Fibroblast of skin of right biceps (primary cell): ENCODE measurements at places on chromosomes 1 and 21.

DNA sequence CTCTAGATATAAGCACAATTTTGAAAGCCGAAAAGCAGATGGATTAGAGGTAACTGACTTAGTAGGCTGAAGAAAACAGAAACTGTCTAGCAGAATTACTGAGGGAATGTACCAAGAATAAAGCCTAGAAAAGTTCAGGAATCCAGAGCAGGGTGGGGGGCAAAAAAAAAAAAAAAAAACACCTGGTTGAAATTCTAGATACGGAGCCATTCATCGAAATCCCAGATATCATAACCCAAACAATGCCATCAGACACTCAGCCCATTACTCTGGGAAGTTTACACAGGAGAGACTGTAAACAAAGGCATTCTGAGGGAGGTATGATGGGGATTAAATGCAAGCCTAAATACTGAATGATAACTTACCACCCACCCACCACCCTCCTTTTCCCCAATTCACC, 45.6 kb downstream of the ENAH start:
- no peak for DNase-seq

DNA sequence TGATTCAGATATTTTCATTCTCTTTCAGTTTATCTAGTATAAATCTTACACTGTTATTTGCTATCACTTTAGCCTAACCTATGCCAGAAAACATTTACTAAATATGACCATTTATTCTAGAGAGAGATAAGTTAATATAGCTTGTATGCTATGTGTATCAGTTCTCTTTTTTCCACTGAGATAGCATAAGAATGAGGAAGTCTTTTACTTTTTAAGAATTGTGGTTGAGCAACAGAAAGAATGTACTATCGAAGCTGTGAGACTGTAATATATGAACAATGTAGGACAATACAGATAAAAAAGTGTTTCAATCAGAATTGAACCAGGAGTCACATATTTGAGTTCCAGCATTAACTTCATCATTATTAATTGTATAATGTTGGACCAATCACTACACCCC, 479.9 kb upstream of the PLXNA2 start:
- no peak for DNase-seq

- no peak for DNase-seq
These were observed 22.7 kb downstream of the COL6A2 start for GRCh38 chr21:46120301-46121285.

DNA sequence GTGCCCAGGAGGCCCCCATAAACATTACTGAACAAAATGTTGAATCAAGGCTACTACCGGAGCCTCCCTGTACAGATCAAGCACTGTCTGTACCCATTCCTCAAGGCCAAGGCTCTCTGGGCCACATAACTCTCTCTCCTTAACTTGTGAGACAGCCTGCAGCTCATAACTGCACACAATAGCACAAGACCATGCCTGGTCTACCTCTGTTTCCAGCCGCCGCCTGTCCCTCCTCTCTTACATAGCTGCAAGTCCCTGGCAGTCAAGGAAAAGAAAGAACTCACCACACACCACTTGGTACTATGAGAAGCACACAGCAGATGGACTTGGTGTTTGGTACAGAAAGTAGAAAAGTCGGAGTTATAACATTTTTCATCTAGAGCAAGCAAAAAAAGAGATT, 91.1 kb downstream of the SSBP3 start:
- DNase-seq, result no peak

DNA sequence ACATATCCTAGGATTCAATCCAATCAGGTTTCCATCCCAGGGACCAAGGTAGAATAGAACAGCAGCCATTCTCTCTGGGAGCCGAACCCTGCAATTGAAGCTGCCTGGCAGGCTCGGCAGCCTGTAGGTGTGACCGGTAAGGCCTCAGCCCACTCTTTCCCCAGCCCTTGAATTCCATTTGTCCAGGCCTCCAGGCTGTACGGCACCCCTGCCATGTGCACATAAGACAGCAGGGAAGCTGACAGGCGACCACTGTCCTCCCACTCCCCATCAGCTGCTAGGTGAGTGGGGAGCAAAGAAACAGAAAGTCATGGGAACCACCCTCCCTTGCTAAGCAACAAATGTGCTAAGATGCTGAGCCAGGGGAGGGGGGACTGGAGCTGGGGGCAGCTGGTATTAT, 23.0 kb downstream of the OPTC start:
- DNase-seq, result no peak

DNA sequence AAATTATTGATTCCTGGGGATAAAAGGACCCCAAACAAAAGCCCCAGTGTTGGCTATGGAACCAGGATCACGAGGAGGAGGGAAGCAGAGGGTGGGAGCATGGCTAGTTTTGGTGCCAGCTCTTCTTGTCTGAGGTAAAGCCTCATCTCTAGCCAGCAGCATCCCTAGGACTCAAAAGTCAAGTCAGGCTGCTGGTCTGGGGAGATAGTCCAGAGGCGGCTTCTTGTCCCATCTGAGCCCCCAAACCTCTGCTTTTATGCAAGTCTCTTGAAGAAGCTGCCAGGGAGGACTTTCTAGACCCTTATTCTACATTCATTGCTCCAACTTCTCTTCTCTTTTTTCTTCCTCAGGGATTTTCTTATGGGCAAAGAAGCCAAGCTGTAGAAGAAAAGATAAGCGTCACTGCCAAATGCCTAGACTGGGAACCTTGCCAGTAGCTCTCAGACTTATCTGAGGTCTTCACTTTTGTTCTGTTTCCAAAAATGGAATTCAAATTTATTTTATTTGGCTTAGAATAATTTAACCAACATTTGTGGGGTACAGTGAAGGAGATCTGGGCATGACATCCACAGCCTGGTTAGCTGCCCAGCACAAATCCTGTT, 6.9 kb upstream of the ANKRD35 start:
- peak; percentile 50 for DNase-seq

DNA sequence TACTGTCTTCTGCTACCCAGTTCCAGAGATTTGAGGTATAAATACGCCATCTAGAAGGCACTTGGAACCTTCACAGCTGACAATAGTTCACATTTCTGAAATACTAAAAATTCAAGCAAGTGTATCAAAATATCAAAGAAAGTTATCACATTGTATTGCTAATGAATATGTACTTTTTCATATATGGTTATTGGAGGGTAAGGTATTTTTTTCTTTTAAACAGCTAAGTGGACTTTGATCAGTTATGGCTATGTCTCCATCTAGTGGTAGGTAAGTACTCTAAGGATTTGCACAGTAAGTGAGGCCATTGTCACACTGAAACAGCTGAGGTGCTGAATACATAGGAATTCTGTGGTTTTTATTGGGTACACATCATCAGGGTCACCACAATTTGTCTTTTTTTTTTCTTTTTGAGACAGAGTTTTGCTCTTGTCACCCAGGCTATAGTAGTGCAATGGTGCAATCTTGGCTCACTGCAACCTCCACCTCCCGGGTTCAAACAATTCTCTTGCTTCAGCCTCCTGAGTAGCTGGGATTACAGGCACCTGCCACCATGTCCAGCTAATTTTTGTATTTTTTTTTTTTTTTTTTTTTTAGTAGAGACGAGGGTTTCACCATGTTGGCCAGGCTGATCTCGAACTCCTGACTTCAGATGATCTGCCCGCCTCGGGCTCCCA, 49.1 kb upstream of the CR2 start:
- peak; percentile 67 for DNase-seq

GRCh38 chr1:24403806-24404205, 9.8 kb downstream of the STPG1 start:
- DNase-seq, result no peak

DNA sequence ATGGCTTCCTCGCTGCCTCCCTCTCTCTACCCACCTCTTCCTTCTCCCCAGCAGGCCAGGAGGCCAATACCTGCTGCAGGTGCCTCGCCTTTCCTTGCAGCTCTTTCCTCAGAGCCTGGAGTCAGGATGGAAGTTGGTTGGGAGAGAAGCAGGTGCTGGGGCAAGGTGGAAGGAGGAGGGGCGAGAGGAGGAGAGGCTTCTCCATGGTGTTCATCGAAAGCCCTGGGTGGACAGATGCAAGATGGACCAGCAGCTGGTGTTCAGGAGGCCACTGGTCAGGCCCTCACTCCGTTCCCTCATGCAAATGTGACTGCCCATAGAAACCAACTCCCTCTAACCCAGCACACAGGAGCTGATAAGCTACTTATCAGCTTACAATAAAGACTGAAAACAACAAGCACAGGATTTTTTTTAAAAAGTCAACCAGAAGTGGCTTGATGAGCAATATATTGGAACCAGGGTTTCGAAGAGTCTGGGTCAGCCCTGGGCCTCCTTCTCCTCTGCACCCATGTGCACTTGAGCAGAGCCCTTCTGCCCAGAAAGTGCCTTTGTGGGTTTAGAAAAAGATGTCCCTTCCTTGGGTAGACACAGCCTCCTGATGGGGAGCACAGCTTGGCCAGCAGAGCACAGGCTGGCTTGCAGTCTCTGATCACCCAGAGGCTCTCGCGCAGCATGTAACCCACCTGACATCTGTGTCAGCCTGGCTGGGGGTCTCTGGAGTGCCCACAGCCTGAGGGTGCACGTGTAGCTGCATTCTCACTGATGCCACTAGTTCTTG, 16.6 kb upstream of the GSTM4 start:
- no peak for DNase-seq

- peak; percentile 74 for DNase-seq
These were observed 15.2 kb downstream of the RGS4 start for GRCh38 chr1:163084330-163084729.

DNA sequence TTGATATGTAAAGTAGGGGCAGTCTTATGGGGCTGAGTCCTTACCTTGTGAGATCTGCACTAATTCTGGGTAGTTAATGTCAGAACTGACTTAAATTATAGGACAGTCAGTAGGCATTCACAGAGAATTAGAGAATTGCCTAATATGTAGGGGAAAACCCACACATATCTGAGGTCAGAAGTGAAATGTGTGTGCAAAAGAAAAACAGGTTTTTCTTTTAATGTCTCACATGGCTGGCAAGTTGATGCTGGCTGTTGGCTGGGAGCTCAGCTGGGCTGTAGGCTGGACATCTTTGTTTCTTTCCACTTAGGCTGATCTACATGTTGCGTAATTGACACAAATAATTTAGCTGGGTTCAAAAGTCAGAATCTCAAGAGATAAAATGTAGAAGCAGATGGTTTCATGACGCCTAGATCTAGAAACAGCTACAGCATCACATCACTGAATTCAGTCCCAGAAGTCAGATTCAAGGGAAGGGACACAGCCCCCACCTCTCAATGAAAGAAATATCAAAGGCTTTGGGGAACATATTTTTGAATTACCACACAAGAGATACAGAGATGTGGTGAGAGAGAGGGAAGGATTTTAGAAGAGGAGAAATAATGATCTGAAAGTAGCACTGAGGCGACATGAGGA, 98.9 kb downstream of the TNFSF18 start:
- DNase-seq, result no peak

DNA sequence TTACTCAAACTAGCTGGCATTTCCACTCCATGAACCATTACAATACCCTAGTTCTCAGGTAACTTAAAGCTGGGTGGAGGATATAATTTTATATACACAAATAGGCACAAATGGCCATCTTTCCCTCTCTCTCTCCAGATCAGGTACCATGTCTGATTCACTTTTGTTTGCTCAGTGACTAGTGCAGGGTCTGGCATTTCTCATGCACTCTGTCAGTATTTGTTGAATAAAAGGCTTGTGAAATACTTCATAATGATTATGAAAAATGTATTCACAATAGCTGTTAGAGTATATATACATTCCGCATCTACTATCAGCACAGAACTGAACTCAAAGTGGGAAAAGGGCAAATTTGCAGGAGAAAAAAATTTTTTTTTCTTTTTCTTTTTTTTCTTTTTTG, 510.2 kb upstream of the USP24 start:
- peak; percentile 66 for DNase-seq

- DNase-seq, result peak; percentile 87
These were observed 80.3 kb upstream of the ARTN start for GRCh38 chr1:43853161-43853921.

DNA sequence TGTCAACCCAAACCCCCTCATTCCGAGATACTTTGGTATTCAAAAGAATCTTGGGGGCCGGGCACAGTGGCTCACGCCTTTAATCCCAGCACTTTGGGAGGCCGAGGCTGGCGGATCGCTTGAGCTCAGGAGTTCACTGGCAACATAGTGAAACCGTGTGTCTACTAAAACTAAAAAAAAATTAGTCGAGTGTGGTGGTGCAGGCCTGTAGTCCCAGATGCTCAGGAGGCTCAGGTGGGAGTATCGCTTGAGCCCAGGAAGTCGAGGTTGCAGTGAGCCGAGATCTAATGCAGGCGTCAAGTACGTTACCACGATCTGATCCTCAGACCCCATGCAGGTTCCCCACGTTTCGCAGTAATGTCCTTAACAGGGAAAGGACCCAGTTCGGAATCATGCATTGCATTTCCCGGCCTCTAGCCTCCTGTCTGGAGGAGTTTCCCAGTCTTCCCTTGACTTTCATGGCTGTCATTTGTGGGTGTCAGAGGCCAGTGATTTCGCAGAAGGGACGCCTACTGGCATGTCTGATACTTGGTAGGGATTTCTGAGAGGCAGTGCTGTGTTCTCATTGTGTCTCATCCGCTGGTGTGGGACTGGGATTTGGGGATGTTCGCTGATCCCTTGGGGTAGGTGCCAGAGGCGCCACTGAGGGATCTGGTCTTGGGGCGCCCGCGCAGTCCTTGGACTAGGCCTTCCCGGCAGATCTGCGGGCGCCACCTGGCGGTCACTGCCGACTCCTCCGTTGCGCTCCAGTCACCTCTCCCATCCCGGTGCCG, 39.3 kb upstream of the HMGN1 start:
- DNase-seq, result peak; percentile 79

DNA sequence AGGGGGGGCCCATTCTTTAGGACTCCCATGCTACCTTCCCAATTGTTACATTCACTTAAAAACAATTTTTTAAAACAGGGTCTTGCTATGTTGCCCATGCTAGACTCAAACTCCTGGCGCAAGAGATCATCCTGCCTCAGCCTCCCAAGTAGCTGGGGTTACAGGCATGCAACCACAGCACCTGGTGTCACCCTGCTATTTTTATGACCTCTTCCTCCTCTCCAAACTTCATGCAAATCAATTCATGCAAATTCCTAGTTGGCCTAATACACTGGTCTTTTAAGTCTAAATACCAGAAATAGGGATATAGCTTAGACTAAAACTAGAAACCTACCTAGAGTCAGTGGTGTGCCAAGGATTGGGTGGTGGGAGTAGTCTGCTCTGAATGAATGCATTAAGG, 30.1 kb downstream of the CDKN2C start:
- DNase-seq, result no peak

GRCh38 chr1:224149709-224150108, 33.3 kb upstream of the DEGS1 start:
- DNase-seq, result no peak

GRCh38 chr1:109948285-109948630, 36.3 kb upstream of the AHCYL1 start:
- no peak for DNase-seq

GRCh38 chr1:2322581-2323211, 68.7 kb downstream of the MORN1 start:
- DNase-seq, result no peak

DNA sequence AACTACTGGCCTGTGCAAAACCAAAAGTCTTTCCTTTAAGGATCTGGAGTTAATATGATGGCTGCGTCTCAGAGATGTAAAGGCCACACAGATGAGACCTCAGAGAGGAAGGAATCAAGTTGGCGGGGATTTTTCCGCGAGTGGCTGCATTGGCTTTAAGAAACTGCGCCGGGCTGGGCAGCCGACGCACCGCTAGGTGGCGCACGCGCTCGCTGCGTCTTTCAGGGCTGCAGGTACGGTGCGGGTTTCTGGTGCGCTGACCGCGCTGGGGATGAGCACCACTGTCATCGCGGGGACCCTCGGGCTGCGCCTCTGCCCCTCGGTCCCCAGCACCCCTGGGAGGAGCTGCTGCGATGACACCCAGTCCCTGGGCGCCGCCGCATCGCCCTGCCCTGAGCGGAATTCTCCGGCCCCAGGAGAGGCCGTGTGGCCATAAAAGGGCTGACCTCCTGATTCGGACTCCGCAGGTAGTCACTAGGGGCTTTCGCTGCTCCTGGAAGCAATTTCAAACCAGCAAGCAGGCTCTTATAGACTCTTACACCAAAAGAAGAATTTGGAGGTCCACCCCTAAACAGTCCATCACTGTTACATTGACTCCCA, 241.0 kb downstream of the KCNJ6 start:
- DNase-seq, result peak; percentile 42
